ENCODE measurements at places on chromosomes 2 and 18.

DNA sequence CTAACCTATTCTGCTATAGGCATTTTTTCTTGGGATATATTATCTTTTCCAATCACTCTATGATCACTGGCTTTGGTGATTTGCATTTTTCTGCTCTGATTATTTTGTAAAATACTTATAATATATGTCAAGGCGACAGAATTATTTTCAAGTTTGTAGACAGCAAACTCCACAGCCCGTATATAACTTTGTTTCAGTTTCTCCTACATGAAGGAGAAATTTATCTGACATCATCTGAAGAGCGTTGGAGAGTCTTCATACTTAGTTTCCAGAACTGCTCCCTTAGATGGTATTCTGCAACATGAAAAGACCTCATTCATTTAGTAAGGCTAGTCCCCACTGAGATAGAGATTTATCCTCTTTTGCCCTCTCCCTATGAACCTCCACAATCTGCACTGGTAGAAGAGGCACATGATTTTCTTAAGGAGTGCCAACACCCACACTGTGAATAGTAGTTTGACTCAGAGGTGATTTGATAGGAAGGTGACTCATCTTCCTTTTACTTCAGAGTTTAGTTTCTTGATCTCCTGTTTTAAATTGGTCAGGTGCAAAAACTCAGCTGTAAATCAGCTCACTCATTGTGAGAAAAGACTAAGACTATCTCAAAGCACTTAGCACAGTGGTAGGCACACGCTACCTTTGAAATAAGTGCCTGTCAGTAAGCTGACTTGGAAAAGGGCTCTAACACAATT lies 1848.6 kb upstream of the CELF4 start:
- DNase-seq, result no peak

DNA sequence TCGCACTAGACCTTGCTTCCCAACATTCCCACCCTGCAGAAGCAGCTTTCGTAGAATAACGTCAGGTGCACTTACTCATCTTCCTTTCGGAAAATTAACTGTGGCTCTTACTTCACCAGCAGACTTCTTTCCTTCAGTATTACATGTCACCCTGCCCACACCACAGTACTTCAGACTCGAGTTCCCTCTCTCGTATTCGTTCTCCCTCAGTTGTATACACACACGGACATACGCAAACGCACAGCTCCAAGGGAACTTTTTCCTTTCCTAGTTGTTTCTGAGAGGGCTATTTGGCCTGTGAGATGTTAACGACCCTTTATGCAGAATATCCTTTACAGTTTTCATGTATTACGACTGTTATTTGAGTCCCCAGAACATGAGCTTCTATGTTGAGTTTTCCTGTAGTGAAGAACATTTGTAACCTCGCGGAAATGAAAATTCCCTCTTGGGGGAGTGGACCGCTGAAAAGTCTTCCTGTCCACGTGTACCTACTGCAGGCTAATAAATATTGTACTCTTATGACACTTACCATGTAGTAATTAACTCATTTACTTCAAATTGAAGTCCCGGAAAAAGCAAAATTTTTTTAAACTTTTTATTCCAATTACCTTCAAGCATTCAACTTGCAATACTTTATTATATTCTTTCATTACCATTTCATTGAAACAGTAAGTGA lies 908 bp downstream of the ERLEC1 start:
- no peak for DNase-seq

DNA sequence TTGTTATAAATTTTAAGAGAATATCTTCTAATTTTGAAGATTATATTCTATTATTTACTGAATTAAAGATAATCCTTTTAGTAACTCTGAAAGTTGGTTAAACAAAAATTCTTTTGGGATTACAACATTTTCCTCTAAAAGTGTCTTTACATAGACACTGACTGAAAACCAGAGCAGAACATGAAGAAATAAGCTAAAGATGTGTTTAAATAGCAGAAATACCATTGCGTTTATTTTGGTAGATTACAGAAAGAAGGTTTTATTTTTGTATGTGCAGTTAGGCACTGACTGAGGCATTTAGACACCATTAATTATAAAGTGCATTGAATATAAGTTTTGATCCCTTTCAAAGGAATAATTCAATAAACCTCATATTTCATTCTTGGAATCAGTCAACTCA lies 13.5 kb upstream of the NPC1 start:
- no peak for DNase-seq

DNA sequence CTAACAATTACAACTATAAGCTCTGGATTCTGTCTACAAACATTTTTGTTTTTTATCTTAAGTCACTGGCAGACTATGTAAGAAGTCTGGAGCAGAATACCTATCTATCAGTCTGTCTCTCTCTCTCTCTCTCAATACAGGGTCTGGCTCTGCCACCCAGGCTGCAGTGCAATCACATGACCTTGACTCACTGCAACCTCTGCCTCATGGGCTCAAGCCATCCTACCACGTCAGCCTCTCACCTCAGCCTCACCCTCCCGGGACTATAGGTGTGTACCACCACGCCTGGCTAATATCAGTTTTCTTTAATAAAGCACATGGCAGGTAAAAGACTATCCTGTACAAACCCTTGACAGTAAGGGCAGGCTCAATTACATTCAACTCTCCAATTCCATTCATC lies 96.9 kb downstream of the OSBPL1A start:
- no peak for DNase-seq

- no peak for DNase-seq
These were observed 203.4 kb upstream of the ID2 start for GRCh38 chr2:8478471-8478793.

DNA sequence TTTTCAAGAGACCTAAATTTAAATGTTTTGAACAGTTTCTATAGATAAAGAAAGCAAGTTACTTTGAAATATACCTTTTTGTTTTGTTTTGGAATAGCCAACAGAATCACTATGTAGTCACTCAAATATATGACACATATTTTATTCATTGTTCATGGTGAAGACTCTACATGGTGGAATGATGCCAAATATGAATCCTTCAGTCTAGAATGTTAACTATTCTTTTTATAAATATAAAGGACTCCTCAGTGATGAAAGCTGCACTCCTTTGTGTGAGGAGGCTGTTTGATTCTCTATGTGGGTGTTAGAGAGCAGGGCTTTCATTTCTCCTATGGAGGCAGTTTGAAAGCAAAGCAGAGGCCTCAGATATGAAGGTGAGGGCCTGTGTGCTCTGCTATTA lies 396.4 kb upstream of the LRRTM1 start:
- DNase-seq, result no peak

- no peak for DNase-seq
These were observed 132.2 kb downstream of the FMNL2 start for GRCh38 chr2:152466980-152467676.

DNA sequence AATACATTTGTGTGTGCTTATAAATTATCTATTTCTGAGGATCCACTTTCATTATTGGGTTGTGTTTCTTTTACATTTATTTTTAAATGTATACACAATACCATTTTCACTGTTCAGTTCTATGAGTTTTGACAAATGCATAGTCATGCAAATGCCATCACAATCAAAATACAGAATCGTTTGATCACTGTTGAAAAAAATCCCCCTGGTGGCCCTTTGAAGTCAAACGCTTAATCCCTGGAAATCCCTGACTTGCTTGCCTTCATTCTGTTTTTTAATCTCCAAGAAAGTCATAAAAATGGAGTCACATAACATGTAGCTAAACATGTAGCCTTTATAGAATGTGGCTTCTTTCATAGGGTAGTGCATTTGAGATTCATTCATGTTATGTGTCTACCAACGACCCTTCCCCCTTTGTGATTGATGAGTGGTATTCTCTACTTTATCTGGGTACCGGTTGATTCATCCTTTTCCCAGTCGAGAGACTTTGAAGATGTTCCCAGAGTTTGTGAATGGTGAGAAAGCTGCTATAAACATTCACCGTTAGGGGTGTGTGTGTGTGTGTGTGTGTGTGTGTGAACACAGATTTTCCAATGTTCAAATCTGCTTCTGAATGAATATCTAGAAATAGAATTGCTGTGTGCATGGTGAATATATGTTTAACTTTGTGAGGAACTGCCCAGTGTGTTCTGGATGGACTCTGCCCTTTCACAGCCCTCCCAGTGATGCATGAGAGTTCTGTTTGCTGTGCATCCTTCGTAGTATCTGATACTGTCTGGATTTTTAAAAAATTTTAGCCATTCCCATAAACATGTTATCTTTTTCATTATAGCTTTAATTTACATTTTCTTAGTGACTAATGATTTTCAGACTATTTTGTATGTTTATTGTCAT lies 173.6 kb downstream of the GALR1 start:
- DNase-seq, result no peak

- DNase-seq, result no peak
These were observed 19.9 kb downstream of the CHMP3 start for GRCh38 chr2:86543335-86543734.

GRCh38 chr2:156784020-156784701 lies 348.0 kb downstream of the GPD2 start:
- DNase-seq, result no peak

- DNase-seq, result no peak
These were observed 51.6 kb downstream of the RRM2 start for GRCh38 chr2:10174173-10174572.

- DNase-seq, result no peak
These were observed 567.5 kb downstream of the SLC4A3 start for GRCh38 chr2:220194630-220195584.

DNA sequence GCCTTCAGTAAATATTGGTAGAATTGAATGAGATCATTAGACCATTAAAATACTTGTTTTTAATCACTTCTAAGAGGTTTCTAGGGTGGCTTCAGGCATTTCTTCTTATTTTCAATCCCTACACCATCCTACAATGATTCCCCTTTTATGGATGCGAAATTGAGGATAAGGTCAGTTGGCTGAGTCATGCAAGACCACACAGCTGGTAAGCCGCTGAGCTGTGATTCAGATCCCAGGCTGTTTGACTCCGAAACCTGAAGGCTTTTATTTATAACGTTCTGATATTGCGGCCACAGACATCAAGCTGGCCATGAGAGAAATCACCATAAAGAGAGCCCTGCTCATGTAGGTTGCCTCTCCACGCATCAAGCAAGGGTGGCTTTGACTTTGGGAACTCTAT lies 133.4 kb downstream of the VAPA start:
- DNase-seq, result no peak

- DNase-seq, result no peak
These were observed 36.9 kb upstream of the ITM2C start for GRCh38 chr2:230827774-230828271.

DNA sequence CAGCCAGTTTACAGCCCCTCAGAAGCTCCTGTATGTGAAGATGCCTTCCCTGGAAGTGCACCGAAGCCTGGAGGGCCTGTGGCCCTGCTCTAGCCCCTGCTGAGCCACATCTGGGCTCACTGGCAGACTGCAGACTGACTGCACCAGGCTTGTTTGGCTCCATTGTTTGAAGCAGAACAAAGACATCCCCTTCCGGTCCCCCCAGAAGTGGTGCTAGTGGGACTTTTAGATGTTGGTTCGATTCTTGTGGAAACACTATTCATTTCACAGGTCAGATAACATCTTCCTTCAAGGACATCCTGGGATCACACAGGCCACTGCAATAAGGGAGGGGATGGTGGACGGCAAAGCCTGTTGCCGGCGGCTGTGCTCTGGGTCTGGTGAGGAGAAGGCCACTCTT lies 57.8 kb upstream of the CBLN2 start:
- no peak for DNase-seq

- no peak for DNase-seq
These were observed 147.3 kb downstream of the RDH14 start for GRCh38 chr2:18412980-18413675.
